Stimulated activated CD8-positive, alpha-beta memory T cell treated with anti-CD3 and anti-CD28 coated beads, Interleukin-7, amount 100 ng/mL, for 1 hour (primary cell): ENCODE measurements at places on chromosomes 4 and X.

DNA sequence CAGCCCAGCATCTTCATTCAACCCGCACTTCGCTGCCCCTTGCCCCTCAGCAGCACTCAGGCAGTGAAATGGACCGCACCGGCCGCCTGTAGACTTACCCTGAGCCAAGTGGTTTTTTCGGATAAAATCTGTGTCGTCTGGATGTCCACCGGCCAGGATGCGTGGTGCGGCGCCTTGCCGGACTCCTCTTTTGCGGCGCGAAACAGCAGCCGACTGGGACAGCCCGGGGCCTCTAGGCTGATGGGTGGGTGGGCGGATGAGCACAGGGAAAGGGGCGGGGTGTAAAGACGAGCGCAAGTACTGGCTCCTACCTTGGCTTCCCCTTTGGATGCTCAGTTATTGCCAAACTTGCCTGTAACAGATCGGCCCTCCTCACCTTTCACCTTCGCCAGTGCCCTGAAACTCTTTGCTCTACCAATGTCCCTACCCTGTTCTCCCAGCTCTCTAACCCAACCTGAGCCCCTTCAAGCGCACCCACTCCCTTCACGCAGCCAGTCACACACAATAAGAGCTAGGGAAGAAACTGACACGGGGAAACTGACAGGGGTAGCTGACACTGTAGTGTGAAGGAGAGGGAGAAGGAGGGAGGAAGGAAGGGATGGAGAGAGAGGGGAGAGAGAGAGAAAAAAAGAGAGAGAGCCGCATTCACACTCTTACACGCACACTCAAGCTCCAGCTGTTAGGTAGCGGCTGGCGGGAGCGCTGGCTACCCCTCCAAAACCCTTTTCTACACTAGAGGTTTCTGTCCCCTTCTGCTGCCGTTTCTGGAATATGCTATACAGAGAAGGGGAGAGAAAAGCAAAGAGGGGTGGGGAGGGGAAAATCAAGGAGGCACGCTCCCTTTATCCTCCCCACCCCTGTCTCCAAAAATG, 559 bp downstream of the TRPC5 start:
- DNase-seq, result no peak

DNA sequence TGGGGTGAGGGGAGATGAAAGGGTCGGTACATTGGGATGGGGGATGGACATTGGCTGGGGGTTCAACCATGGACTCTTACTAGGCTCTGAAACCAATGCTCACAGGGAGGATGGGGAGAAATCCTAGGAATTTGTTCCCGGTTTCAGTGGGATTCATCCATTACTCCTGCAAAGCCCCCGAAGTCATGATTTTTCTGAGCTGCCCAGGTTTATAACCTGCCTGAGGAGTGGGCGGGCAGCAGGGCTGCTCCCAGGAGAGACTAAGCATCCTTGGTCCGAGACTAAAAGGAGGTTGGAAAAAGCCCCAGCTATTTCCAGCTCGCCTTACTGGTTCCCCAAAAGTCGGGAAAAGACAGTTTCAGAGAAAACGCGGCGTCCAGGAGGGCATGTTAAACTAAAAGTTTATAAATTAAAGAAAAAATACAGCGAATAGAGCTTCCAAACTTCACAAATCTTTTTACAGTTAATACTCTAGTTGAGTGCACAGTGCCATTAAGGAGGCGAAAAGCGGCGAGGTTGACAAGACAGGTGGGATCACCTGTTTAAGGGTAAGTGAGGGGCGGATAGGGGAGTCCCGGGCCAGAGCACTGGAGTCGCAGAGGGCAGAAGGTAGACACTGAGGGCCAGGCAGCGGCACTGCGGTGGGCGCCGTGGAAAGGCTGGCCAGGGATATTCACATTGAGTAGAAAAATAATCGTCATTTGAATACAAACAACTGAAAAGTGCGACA, 3.7 kb downstream of the NKX3-2 start:
- no peak for DNase-seq

DNA sequence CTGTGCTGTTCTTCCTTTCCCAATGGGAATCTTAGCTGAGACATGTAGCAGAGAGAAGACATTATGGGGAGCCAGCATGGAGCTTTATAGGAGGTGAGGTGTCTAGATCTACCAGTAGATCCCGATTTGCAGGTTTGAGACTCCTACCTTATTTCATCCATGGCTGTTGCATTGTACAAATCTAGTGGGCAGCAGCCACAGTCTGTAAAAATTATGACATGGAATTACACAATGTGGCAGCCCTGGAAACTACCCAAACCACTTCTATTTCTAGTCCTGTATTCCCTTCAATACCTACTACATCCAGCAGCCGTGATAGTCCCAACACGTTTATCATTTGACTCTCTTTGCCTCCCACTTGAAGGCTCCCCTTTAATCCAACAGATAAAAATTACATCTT, 8.1 kb downstream of the ATP7A start:
- DNase-seq, result no peak

DNA sequence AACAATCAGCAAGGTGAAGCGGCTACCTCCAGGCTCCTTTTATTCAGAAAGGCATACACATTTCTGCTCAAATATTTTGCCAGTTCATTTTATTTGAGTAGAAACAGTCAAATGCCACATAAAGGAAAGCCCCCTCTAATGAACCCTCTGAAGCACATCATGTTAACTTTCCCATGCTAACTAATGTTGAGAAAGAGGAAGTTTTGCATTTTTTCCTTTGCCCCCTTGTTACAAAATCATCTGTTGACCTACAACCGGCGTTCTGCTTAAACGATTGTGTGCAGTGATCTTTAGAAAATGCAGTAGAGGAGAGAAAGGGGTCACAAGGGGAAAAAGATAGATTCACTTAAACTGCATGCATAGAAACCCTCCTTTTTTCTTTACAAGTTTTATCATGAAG, 25.2 kb upstream of the ATXN3L start:
- DNase-seq, result no peak
